ENCODE measurements at places on chromosomes 13 and 19.

GRCh38 chr19:56132316-56132822 is 8.7 kb upstream of the ZNF444 start:
- no peak for DNase-seq

DNA sequence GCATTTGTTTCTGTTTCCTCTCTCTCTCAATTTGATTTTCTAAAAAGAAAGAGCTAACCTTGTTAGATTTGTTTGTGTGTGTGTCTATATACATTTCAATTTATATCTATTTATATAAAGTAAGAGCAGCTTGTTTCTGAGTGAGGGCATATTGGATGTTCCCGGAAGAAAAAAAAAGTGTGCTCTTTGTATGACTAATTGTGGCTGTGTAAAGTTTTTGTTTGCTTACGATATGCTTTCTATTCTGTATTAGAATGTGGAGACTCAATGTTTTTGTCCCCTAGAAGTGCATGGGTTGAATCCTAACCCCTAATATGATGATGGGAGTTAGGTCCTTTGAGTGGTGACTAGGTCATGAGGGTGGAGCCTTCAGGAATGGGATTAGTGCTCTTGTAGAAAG is 66.6 kb upstream of the C1QTNF9B start:
- no peak for DNase-seq

GRCh38 chr13:77674852-77675251 is 22.6 kb upstream of the SLAIN1 start:
- DNase-seq: no peak

GRCh38 chr19:50861010-50861409 is 6.3 kb downstream of the KLK3 start:
- no peak for DNase-seq

DNA sequence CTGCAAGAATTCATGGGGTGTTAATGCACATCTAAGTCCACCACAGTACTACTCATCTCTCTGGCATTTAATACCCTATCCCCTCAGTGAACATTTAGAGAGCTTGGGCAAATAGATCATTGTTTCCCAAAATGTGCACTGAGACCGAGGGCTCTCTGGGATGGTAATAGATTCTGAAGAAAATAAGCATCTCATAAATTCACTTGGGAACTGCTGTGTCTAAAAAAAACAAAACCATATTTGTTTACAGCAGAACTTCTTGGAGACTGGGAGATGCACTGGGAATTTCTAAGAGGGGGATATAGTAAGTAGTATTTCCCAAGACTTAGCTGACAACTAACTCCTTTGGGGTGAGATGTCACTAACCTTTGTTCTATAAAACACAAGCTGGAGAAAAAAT is 58.4 kb downstream of the ENOX1 start:
- no peak for DNase-seq

DNA sequence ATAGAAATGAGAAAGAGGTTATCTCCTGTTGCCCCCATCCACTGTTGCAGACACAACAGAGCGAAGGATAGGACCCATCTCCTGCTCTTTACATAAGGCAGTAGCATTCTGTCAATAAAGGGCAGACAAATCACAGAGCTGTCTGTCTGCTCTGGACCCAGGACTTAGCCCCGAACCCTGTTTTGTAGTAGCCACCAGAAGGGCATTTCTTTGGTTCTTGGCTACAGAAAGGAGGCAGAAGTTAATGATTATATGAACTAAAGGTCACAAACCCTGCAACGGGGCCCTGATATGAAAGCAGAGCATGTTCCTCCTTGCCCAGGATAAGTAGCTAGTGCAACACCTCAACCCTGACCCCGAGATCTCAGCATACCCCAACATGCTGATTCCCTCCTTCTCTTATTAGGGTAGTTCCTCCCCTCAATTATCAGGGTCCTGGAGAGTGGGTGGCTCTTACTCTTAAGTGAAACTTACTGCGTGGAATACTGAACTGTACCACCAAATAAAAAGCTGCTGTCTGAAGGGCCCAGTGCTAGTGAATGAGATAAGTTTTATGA is 680.4 kb upstream of the SPRY2 start:
- no peak for DNase-seq

DNA sequence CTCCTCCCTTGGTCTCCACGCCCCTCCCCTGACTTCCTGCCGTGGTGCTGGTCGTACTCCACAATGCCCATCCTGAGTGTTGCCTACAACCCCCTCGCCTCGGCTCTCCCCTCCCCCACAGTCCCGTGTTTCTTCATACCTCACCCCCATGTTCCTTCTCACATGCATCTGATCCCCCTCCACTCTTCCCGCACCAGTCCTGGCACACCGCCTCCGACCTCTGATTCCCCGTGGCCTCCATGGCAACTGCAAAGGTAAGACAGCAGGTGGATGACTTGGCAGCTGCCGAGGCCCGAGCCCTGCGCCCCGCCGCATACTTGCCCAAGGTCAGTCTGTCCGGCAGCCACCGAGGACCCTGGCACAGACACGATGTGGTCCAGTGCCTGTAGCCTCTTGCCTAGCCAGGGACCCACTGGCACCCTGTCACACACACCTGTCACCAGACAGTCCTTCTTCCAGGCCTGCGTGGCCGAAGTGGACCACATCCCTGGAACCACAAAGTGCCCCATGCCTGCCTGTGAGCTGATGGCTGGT is 16.1 kb upstream of the SDHAF1 start:
- DNase-seq: no peak

GRCh38 chr13:69704311-69704710 is 403.3 kb upstream of the ATXN8OS start:
- DNase-seq: no peak

DNA sequence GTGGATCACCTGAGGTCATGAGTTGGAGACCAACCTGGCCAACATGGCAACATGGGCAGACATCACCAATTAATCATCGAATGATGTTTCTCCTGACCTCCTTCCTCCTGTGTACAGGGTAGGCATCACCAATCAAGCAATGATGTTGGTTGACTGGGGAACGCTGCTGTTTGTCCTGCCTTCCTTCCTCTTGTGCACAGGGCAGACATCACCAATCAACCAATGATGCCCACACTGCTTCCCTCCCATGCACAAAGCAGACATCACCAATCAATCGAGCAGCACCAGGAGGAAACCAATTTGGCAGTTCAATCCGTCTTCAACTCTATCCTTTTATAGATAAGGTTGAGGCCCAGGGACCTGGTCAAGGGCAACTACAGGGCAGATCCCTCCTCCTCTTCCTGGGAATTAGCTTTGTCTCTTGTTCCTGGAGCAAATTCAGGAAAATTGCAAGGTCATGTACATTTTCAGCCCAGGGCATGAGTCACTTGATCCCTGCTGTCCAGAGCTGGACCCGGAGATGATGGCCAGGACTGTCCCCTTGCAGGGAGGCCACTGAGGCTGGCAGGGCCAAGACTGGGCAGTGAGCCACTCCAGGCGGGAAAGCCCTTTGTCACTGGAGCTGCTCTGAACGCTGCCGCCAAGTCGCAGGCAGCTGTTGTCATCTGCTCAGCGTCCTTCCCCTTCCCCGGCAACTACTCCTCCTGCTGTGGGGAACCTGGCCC is 5.3 kb upstream of the CSNK1G2 start:
- DNase-seq: no peak

DNA sequence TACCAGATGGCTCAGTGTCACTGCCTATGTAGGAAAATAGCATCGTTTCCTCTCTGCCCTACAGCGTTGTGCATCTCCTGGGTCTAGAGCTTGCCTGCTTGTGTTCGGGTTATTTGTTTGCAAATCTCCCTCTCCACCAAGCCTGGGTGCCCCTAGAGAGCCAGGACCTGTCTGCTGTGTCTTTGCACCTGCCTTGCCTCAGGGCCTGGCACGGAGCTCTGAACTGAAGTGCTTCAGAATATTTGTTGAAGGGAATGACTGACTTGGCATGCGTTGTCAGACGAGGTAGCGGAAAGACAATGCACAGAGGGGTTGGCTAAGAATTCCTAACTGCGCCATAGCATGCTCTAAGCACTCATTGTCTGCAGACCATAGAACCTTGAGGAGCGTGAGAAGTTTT is 263.4 kb downstream of the FGF9 start:
- no peak for DNase-seq

DNA sequence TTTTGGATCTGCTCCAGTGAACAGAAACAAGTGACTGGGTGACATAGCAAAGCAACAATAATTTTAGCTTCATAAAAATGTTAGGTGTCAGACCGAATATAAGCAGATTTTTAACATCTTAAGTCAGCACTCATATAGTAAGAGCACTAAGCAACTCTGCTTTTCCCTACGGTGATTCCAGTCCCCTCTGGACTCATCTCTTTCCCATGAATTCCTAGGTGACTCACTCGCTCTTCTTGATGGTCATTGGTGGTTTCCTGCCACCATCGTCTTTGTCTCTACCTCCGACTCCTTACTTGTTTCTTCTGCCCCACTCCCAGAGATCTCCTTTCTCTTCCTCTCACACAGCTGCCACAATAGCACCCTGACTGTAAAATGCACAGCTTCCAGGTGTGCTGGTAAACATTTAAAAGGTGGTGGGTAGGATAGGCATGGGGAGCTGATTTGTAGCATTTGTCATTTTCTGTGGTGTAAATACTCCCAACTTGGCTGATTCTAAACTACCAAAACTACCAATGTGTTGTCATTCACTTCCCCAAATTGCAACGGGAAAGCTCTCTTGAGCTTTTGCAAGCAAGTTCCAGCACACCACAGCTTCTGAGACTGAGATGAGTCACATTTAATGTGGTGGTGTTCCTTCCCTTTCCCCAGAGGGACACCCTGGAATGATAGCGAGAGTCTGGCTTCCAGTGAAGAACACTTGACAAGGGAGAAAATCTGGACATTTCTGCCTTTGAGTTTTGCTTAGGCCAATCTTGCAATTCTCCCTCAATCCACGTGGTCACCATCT is 42.8 kb upstream of the CLDN10 start:
- no peak for DNase-seq

- DNase-seq: no peak
Measured at GRCh38 chr13:29758531-29759114, 91.8 kb downstream of the UBL3 start.

DNA sequence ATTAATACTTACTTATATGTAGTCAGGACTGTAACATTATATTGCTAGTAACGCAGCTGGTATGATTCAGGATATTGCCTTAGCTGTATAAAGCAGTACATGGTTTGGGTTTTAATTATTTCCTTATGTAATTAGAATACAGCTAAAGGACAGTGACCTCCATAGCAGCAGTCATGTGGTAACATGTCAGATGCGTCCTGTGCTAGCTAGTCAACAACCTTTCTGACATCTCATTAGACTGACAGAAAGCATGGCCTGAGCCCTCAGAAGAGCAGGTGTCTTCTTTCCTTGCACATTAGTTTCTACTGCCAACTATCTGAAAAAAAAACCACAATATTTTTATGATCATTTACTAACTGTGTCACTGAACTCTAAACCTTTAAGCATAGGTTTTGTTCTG is 122.2 kb downstream of the MAB21L1 start:
- no peak for DNase-seq

DNA sequence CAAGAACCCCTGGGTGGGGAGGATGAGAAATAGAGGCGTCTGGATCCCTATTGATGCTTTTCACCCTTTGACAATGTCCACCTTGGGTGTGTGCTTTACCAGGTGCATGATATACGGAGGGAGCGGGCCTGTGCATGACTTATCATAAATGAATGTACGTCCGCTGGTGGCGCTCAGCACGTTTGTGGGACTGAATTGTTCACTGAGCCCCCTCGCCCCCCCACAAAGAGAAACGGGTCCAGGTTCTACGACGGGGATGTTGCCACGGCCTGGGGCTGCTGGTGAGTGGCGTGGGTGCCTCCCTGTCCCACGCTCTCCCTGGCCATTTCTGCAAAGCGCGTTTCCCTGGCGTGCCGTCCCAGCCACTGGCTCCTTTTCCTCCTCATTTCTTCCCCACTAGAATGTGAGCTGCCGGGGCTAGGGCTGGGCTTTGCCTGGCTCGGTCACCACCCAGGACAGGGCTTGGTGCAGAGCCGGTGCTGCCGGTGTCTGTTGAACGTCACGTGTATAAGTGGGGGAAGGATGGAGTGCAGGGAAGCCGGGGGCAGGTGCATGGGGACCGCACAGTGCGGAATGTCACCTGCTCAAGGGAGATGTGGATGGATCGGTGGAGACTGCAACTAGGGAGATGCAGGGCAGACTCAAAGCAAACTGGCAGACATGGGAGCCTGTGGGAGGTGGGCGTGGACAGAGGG is 21.6 kb downstream of the LRRC4B start:
- no peak for DNase-seq

- no peak for DNase-seq
Measured at GRCh38 chr13:48896312-48896711, 79.4 kb upstream of the FNDC3A start.

DNA sequence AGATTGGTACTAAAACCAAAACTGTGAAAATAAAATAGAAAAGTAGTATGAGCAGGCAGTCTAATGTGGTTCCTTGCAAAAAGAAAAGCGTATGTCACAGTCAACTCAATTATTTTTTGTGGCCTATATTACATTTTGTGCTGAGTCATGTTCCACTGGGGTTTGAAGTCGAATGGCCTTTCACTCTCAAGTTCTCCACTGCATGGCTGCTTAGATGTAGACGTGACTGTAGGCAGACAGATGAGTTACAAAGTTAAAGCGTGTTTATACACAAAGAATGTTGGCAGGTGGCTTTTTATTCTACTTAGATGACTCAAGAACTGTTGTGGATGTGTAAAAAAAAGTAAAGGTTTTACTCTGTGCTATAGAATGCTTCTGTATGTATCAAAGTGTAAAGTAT is 133.9 kb downstream of the SLITRK6 start:
- no peak for DNase-seq

DNA sequence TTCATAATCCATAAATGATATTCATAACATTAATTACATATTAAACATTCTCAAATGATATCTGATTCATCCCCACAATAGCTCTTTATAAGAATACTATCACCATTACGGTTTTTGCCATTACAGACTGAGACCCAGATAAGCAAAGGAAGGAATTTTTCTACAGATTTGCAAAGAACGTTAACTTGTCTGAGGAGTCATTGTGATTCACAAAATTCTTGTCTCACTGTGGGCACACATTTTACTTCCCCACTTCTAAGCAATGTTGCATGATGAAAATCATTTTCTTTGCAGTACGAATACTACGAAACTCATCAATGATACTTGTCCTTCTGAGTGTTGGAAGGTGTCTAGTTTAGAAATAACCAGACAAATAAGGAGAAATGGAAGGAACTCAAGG is 70.1 kb downstream of the NALCN start:
- DNase-seq: no peak

DNA sequence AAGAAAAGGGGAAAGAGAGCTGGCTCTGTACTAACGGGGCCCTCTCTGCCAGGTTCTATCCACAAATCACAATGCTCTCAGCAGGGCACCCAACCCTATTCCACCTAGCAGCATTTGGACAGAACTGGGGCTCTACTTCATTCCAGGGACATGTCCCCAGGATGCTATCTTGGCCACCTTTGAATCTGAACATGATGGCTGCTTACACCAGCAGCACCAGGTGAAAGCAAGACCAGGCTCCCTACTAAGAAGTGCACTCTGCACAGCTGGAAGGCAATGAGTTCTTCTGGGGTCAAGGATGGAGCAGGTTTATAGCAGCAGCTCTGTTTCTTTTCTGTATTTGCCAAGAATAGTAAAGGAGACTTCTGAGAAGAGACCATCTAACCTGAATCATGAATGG is 222.4 kb downstream of the DACH1 start:
- no peak for DNase-seq

DNA sequence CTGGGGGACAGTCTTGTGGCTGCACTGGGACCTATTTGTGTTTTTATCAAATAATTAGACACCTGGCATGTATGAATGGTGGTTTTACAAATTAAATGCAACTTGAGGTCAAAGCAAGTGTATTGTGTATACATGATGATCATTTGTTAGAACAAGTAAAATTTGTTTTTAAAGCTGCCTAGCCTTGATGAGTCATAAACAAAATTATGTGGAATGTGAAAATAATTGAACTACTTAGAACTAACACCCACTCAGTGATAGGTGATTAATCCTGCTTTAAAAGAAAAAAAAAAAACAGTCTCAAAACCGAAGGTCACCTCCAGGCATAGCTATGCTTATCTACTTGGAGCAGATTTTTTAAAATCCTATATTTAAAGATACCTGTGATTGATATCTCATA is 770.3 kb upstream of the SLITRK5 start:
- no peak for DNase-seq

Data from SK-N-SH (cell line).